ENCODE measurements at places on chromosomes 16 and 17.

- no peak for DNase-seq
These were observed 2272.1 kb downstream of the TP53TG3F start for GRCh38 chr16:35731341-35732040.

GRCh38 chr17:78883533-78884131, 19.4 kb downstream of the CEP295NL start:
- no peak for DNase-seq

- peak; percentile 69 for DNase-seq
These were observed 30.1 kb downstream of the GNGT2 start for GRCh38 chr17:49180303-49180702.

DNA sequence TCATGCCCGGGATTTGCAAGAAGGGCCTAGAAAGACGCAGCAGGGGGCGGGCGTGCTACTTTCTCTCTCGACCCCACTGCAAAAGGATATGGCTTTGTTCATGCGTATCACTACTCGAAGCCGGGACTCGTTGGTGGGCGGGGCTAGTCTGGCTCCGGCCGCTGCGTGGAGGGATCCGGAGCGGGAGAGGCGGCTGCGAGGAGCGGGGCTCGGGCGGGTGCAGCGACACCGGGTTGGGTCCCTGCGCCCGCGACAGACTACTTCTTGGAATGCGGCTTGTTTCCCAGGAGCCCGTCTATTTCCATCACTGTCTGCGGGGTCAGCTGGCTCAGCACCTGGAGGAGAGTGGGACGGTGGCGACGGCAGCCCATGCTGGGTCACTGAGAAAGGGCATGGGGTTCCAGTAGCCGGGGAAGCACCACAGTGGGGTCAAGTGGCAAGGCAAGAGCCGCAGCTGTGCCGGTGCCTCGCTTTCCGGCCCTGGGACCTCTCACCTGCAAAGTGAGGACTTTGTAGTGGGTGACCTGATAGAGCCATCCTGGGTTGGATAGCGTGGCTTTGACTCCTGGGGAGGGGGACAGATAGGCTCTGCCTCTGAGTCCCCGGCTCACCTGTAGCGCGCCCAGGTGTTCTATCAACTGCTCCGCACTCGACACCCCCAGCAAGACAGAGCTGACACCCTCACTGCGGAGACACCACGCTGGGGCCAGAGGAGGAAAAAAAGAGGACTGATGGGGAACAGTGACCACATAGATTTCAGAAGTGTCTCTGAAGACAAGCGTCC, 6.6 kb downstream of the KCNAB3 start:
- DNase-seq: peak; percentile 87

DNA sequence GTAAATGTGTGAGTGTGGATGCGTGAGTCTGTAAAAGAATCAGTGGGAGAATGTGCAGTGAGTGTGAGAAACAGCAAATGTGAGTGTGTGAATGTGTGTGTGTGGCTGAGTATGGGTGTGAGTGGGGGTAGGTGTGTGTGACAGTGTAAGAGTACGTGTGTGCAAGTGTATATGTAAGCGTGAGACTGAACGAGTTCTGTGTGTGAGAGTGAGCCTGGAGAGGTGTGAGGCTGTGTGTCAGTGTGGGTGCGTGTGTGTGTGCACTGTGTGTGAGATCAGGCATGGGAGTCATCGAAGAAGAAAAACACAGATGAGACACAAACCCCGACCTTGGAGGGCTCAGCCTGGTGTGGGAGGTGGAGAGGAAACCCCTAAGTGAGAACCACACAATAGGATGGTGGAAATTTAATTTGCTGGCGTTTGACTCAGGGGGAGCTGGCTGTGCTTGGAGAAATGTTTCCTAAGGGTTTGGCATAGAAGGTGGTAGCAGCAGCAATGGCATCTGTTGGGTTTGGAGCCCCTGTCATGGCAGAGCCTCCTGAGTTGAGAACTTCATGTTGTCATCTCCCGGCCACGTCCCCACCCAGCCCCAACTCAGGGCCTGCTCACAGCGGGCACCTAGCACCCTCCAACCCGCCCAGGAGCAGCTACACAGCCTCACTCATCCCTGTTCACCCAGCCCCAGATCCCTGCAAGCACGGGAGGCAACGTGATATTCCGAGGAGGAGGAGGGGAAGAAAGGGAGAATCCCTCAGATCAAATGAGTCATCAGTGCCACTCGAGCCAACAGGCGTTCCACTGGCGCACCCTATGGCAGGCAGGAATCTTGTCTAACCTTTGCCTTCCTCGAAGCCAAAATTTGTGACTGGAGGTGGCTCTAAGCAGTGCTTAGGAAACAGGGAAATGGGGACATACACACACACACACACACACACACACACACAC, 14.3 kb upstream of the NUBP1 start:
- no peak for DNase-seq

- no peak for DNase-seq
These were observed 7.1 kb upstream of the SAMD14 start for GRCh38 chr17:50137042-50137441.

GRCh38 chr17:9899280-9900043, 5.6 kb downstream of the RCVRN start:
- DNase-seq: no peak

GRCh38 chr17:6780886-6781285, 4.9 kb downstream of the FBXO39 start:
- DNase-seq: no peak

DNA sequence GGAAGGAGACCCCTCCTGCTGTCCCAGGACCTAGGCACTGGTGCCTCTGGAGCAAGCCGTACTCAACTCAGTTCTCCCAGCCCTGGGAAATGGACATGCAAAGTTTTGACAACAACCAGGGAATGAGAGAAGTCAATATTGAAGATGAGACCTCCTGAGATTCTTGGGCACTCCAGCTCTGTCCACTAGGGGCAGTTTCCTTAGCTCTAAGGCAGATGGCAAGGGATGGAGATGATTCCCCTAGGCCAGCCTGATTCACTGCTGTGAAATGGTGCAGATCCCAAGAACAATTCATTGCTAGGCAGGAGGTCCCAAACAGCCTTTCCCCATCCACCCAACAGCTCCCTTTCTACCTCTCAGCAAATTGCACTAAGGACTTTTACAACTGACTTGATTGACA, 20.5 kb upstream of the SDR42E2 start:
- DNase-seq: no peak

- DNase-seq: no peak
These were observed 5.0 kb downstream of the CX3CL1 start for GRCh38 chr16:57377080-57377841.

DNA sequence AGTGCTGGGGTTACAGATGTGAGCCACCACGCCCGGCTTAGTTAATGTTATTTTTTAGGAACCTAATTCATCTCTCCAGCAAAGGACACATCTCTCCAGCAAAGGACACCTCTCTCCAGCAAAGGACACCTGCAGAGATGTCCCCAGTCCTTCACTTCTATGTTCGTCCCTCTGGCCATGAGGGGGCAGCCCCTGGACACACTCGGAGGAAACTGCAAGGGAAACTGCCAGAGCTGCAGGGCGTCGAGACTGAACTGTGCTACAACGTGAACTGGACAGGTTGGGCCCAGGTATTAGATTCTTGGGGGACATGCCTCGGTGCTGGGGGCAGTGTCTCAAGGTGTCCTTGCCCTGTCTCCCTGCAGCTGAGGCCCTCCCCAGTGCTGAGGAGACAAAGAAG, 4.7 kb downstream of the PFAS start:
- DNase-seq: peak; percentile 11

DNA sequence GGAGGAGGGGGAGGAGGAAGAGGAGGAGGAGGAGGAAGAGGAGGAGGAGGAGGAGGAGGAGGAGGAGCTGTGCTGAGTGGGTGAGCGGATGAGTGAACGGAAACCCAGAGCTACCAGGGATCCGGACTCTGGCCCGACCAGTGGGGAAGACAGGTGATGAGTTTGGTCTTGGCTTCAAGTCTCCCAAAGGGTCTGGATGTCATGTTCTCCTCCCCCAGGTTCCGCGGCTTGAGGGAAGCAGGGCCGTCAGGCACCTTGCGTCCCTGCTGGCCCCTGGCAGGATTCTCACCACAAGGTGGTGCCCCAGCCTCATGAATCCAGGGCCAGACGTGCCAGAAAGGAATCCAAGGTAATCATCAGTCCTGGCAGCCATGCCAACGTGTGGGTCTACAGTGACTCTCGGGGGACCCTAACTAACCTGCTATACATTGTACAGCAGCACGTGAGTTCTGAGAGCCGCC, 13.5 kb upstream of the ABAT start:
- DNase-seq: peak; percentile 54
